Eye (tissue), 1 donor: ENCODE measurements at places on chromosomes 3 and 15.

DNA sequence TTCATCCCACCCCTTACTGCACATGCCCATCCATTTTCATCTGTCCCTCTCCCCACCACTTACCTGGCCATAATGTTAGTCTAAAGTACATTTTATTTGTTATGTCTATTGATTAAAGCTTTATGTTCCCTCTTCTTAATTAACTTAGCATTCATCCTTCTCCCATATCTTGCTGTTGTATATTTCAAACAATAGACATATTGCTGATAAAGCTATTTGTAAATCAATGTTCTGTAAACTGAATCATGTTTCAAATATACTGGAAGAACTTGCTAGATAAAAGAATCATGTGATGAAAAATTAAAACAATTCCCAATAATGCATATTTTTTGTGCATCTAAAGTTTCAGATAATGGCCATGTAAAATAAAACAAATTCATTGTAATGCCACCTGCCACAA, 249.2 kb downstream of the IGSF11 start:
- DNase-seq = no peak

DNA sequence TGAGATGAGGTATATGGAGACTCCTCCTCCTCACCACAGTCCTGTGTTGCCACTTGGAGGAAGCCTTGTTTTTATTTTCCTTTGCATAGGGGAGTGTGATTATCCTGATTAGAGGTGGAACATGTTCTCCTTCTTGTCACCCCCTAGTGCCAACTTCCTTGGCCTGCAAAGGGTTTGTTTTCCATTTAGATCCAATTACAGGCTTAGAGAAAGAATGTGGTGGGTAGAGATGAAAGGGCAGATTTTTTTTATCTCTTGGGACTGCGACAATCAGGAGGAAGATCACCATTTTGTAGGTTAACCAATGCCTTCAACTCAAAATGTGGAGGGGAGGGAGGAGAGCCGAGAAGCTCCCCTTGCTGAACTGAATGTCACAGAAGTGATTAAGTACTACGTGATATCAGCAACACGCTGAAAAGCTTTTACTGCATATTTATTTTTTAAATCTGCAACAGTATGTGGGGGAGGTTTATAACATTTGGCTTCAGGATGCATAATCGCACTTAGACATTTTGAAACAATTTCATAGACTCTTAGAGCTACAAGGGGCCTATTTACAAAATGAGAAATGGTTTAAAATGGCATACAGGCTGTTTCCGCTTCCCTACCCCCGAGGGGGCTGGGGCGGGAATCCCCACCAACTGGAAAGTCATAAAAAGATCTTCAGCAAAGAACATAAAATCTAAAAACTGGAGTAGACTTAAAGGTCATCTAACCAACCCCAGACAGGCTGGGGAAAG, 2.4 kb downstream of the LMCD1 start:
- DNase-seq = no peak

GRCh38 chr3:60513241-60513640, 738.0 kb downstream of the FHIT start:
- DNase-seq = no peak

DNA sequence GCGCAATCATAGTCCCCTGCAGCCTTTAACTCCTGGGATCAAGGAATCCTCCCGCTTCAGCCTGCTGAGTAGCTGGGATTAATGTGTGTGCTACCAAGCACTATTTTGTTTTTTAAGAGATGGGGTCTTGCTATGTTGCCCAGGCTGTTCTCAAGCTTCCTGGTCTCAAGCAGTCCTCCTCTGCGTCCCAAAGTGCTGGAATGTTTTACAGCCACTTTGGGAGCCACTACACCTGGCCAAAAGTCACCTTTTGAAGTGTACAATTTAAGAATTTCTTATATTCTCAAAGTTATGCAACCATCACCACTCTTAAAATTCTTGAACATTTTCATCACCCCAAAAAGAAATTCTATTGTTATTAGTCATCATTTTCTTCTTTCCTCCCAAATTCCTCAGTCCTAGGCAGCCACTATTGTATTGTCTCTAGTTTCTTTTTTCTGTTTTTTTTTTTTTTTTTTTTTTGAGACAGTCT, 17.8 kb downstream of the CDV3 start:
- no peak for DNase-seq

GRCh38 chr15:55942332-55942731, 51.1 kb downstream of the NEDD4 start:
- no peak for DNase-seq

DNA sequence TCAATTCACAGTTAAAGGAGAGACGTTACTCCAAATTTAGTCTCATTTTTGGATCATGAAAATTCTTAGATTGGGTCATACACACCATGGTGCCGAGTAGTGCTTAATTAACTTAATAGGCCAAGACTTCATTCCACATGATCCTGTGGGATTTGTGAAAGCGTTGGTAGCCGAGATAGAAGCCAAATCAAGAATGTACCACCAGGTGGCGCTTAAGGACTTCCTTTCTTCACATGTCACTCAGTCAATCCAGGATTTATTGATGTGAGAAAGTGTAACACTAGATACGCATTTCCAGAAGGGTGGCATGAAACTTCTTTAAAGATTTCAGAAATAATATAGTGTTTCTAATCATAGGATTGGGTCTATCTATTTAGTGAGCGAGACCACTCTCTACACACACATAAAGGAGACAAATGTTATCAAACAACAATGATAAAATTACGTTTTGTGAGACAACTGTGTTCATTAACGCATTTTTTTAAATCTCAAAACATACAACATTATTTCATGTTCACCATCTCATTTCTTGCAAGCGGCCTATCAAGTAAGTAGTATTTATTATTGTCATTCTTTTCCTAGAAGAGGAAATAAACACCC, 436.1 kb downstream of the CHL1 start:
- peak; percentile 95 for DNase-seq

DNA sequence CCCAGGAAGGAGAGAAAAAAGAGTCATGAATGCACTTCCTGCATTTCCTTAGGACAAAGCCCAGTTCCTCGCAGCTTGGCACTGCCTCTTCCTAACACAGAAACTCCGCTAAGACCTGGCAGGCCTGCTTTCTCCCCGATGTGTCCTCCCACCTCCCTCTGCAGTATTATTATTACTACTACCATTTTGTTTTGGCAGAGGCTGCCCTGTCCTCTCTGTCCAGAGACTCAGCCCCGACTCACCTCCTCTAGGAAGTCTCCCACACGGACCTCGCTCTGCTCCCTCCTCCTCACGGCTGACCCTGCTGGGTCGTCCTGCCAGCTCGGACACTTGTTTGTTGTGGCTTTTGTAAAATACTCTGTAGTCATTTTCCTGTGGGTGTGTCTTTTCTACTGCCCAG, 107.2 kb upstream of the HACD2 start:
- no peak for DNase-seq
